ENCODE measurements at places on chromosomes 4 and X. TPM values are rescaled to one million over a fixed set of nuclear protein-coding genes. Genes with fewer than 3 reads are reported as not detected.

- DNase-seq = peak; percentile 4
These were observed 44.8 kb downstream of the BANK1 start for GRCh38 chr4:101835121-101835904.

DNA sequence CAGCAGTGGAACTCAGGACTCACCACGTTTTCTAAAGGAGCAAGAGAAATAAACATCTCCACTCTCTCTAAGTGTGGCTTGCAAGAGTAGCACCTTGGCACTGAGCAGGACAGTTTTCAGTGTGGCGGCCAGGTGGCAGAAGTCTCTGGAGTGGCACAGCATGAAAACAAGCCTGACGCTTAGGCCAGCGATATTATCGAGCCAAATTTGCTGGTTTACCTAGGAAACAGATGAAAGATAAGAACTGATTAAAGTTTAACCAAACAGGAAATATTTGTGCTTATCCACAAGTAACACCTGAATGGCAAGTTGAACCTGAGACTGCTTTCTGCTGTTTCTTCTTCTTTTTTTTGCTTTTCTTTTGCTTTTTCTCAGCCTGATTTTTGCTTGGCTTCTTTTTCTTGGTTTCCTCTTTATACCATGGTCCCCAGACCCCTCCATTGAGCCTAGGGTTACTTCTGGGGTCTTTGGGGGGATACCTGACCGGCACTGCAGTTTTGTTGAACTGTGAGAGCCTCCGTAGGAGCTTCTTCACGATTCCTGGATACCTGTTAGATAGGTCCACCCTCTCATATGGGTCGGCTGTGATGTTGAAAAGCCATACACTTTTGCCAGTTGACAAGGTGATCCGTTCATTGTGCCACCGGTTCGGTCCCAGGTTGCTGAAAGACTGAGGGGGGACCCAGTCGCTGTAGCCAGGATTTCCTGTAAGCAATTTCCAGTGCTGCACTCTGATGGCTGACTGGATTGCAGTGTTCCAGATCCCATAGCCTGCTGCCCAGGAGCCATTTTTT lies 77.3 kb downstream of the ARSJ start:
- peak; percentile 49 for DNase-seq

DNA sequence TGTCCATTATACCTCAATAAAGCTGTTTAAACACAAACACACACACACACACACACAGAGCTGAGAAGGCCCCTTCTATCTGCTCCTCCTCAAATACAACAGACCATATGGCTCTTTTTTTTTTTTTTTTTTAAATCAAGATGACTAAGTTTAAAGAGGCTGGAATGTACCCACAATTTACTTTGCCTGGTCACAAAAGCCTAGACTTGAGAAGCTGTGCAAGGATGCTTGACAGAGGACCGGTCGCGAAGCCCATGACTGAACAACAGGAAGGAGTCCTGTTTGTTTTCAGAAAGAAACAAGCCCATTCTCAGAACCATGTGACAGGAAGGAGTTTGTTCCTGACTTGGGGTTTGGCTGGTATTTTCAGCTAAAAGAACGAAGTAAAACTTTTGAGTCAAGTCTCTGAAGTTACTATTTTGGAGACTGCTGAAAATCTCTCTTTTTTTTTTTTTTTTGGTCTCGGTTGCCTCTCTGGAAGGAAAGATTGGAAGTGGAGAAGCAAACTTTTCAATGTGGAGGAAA lies 650.9 kb upstream of the TENM3 start:
- DNase-seq = no peak

DNA sequence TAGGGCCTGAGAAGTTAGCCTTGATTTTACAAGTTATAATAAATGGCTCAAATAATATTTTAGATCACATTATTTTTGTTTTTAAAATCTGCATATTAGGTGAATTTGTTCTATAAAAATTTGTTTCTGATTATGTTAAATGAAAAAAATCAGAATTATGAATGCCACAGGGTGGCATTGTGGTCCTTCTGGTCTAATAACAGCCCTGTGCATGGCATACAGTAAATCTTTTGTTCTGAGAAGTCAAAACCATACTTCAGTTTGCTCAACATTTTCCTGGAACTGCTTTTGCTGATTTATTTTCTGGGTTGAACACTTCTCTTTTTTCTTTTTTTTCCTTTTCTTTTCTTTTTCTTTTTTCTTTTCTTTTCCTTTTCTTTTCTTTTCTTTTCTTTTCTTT lies 101.0 kb upstream of the UBQLN2 start:
- no peak for DNase-seq

DNA sequence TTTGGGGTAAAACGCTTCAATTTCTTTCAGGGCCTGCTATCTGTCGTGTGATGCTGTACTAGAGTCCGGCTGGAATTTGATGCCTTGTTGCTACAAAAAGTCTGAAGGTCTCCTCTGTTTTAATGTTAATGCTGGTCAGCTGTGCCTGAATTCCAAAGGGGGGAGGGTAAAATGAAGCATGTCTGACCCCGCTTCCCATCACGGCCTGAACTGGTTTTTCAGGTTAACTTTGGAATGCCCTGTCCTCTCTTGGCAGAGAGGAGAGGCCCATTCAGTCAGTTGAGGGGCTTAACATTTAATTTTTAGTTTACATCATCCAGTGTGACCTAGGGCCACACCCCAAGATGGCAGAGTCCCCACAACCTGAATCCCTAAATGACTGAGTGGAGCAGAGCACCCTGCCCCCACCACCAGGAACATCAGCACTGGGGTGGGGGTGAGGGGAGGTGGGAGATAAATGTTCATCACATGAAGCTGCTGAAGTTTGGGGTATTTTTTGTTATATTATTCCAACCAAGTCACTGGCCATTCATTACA lies 47.9 kb upstream of the GPR78 start:
- no peak for DNase-seq

DNA sequence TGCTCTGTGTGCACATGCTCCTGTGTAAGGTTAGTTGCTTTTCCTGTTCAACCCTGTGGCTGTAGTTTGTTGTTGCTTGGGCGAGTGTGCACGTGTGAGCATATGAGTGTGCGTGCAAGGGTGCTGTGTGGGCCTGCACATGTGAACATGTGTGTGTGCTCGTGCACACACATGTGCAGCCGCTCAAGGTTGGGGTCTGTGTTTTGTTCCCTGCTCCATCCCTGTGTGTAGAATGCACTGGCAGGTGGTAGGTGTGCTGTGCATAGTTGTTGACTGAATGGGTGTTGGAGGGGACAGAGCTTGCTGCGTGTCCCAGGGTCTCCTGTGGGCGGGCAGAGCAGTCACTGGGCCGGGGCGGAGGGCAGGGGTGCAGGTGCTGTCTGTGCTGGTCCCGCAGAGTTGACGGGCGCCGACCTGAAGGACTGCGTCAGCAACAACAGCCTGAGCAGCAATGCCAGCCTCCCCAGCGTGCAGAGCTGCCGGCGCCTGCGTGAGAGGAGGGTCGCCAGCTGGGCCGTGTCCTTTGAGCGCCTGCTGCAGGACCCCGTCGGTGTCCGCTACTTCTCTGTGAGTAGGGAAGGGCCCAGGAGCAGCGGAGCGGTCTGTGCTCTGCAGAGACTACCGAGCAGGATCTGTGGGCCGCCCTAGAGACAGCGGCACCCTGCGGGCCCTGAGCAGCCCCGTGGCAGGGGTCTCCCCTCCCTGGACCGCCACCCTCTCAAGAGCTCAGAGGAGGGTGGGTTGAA lies 27.9 kb upstream of the HGFAC start:
- peak; percentile 72 for DNase-seq

The DOK7 gene
- polyA plus RNA-seq = 1.5 TPM

The TMEM184C gene
- 39.6 TPM for polyA plus RNA-seq

GRCh38 chrX:97494756-97495372 lies 611.2 kb downstream of the RPA4 start:
- no peak for DNase-seq

DNA sequence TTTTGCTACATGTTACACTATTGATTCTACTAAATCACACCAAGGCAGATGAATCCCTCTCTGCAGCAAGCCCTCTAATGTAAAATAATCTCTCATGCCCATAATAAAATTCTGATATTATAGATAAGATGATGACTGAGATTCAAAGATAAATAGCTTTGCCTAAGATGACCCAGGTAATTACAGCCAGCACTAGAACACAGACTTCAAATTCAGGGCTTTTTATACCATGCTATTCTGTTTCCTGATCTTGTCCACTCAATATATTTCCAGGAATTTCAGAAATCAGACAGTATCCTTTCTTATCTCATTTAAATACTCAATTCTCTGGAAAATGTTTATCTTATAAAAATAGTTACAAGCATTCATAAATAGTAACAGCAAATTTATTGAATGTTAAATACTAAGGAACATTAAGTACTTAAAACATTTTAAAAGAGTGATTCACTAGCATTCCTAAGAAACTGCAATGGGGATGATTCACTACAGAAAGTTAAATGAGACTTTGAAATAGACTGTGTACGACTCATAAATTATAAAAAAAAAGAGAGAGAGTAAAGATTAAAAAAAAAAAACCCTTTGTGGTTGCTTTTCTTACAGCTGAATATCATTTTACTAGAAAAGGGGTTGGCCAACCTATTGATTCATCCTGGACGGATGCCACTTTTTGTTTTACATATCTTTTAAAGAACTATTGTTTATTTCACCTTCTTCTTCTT lies 45.8 kb upstream of the IL21 start:
- DNase-seq = no peak

DNA sequence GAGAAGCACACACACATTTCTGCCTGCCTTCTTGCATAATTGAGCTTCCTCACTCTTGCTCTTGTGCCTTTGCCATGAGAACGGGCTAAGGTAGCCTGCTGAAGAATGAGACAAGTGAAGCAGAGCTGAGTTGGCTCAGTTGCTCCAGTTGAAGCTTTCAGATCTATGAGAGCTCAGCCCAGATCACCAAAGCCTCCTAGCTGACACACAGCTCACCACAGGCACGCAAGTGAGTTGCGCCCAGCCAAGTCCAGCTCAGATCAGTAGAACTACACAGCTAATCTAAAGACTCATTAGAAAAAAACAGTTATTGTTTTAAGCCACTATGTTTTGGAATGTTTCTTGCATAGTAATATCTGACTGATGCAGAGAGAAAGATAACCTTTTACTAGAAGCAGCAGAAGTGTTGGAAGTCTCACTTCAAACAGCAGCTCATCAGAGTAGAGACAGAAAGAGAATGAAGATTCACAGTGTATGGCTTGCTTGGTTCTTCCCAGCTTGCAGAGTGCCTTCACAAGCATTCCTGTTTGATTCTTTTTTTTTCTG lies 362.4 kb downstream of the MID1IP1 start:
- DNase-seq = no peak

The S100P gene
- 5.4 TPM for polyA plus RNA-seq

DNA sequence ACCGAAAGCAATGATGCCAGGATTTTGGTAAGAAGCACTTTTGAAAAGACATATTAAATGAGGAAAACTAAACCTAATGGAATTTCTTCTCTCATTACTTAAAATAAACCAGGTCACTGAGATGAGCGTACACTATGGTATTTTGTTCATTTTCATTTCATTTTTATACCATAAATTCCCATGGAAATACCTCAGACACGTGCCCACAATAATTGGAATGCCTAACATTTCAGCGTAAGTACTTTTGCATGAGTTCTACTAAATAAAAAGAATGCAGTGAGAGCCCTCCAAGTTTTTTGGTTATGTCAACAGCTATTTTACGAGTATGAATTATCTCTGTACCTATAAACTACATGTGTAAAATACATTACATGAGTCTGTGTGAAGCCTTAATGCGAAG lies 3.2 kb downstream of the CAMK2D start:
- DNase-seq = no peak

The BST1 gene
- 4.0 TPM for polyA plus RNA-seq

GRCh38 chr4:10153161-10153560 lies 36.6 kb upstream of the WDR1 start:
- no peak for DNase-seq

The KLF8 gene
- 18.9 TPM for polyA plus RNA-seq

DNA sequence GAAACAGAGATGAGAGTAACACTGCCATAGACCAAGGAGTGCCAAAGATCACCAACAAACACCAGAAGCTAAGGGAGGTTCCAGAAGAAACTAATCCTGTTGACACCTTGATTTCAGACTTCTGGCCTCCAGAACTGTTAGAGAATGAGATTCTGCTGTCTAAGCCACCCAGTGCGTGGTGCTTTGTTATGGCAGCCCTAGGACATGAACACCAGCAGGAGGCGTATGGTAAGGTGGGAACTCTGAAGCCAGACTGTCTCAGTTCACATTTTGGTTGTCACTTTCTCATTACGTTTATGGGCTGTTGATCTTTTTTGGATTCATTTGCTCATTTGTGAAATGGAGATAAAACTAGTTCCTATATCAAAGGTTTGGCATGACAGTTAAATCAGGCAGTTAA lies 142.9 kb downstream of the DCHS2 start:
- DNase-seq = no peak

The ABHD18 gene
- 17.6 TPM for polyA plus RNA-seq

- no peak for DNase-seq
These were observed 147.0 kb upstream of the ARHGEF9 start for GRCh38 chrX:63932006-63932405.

The NCBP2L gene
- polyA plus RNA-seq = 0.14 TPM

DNA sequence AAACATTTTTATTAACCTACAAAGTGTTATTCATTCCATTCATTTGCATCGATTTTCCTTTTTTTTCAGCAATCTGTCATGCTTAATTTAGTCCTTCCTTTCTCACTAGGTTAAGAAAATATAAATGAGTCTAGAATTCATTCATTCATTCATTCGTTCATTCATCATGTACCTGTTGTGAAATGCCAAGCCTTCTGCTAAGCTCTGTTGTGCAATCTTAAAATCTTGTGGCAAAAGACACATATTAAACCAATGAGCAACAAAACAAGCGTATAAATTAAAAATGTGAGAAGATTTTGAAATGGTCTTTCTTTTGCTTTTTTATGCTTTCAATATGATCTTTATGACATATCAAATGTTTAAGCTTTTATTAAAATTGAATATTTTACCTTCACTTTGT lies 88.6 kb upstream of the MAD2L1 start:
- DNase-seq = no peak

The MGARP gene
- polyA plus RNA-seq = 0.32 TPM

The F9 gene
- polyA plus RNA-seq = not detected

GRCh38 chr4:185219551-185220344 lies 10.3 kb downstream of the SNX25 start:
- DNase-seq = no peak

- no peak for DNase-seq
These were observed 6.7 kb downstream of the CD99 start for GRCh38 chrX:2697741-2698299.

The TKTL2 gene
- polyA plus RNA-seq = not detected

GRCh38 chr4:56134266-56134665 lies 185.5 kb downstream of the CEP135 start:
- peak; percentile 30 for DNase-seq

- peak; percentile 88 for DNase-seq
These were observed 19.2 kb downstream of the PNMA6E start for GRCh38 chrX:153381684-153382532.
